Sigmoid colon (tissue), 7 donors: ENCODE measurements at places on chromosomes 7 and 10. TPM values are rescaled to one million over a fixed set of nuclear protein-coding genes. Genes with fewer than 3 reads are reported as not detected.

Gene TAS2R41
- not detected for polyA plus RNA-seq

- no peak for DNase-seq
Observed at GRCh38 chr7:70193514-70193913, 595.2 kb downstream of the AUTS2 start.

Gene SPDYE11
- not detected for polyA plus RNA-seq

Gene OR2A12
- polyA plus RNA-seq = not detected

GRCh38 chr10:4623757-4624420 lies 202.1 kb upstream of the AKR1E2 start:
- DNase-seq = no peak
